ENCODE measurements at places on chromosomes 12 and 14. TPM values are rescaled to one million over a fixed set of nuclear protein-coding genes. Genes with fewer than 3 reads are reported as not detected.

GRCh38 chr12:46893434-46893833, 67.6 kb upstream of the SLC38A4 start:
- DNase-seq, result no peak

GRCh38 chr12:47812797-47813510, 6.7 kb downstream of the HDAC7 start:
- peak; percentile 93 for DNase-seq

GRCh38 chr14:104885973-104886689, 21.1 kb downstream of the CEP170B start:
- DNase-seq, result peak; percentile 65

The NPAS3 gene
- 1.9 TPM for total RNA-seq

GRCh38 chr12:67068761-67069450, 200.3 kb upstream of the CAND1 start:
- DNase-seq, result peak; percentile 57

The ZNF641 gene
- 17.3 TPM for total RNA-seq

- DNase-seq, result no peak
These were observed 9.9 kb downstream of the ZNF410 start for GRCh38 chr14:73896521-73896920.

The SLC8A3 gene
- total RNA-seq, result 0.14 TPM

- DNase-seq, result no peak
These were observed 3.0 kb upstream of the DHRS4 start for GRCh38 chr14:23950411-23951135.

GRCh38 chr12:99957866-99958466, 26.8 kb downstream of the ANKS1B start:
- DNase-seq, result no peak

The MAP1LC3B2 gene
- 3.5 TPM for total RNA-seq

DNA sequence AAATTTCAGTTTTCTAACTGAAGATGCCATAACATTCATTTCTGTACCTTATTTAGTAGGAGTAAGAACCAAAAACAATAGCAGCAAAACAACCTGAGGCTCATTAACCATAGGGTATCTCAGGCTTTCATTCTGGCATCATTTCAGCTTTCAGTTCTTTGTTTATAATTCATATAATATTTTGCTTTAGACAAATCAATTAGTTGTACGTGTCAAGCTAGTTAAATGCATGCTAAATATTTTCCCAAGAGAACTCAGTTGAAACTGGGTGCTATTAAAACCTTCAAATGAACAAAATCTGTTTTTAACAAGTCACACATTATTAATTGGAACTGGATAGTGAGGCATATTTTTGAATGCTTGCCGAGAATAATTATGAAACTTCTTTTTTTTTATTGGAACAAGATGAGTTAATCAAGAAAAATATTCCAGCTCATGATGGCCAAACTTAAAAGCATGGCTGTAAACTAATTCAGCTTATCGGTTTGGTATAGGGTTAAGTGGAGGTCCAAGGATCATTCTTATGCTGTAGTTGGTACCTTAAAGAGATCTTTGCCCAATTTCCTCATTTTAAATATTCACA, 442.7 kb downstream of the BTG1 start:
- no peak for DNase-seq

The MYH7 gene
- total RNA-seq, result 11,833 TPM

The ACOT6 gene
- total RNA-seq, result not detected

DNA sequence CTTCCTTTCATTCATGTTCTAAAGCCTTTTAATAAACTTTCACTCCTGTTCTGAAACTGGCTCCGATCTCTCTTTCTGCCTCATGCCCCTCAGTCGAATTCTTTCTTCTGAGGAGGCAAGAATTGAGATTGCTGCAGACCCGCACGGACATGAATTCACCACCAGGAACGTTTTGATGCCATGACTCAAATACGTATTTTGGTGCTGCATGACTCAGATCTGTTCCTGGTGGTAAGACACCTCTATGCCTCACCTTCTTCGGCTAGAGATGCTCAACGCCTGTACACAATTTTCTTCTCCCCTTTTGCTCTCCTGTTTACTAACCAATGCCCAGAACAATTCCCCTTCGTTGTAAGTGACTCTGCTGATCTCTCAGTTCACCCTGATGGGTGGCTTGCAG, 52.0 kb upstream of the RIMBP2 start:
- no peak for DNase-seq

DNA sequence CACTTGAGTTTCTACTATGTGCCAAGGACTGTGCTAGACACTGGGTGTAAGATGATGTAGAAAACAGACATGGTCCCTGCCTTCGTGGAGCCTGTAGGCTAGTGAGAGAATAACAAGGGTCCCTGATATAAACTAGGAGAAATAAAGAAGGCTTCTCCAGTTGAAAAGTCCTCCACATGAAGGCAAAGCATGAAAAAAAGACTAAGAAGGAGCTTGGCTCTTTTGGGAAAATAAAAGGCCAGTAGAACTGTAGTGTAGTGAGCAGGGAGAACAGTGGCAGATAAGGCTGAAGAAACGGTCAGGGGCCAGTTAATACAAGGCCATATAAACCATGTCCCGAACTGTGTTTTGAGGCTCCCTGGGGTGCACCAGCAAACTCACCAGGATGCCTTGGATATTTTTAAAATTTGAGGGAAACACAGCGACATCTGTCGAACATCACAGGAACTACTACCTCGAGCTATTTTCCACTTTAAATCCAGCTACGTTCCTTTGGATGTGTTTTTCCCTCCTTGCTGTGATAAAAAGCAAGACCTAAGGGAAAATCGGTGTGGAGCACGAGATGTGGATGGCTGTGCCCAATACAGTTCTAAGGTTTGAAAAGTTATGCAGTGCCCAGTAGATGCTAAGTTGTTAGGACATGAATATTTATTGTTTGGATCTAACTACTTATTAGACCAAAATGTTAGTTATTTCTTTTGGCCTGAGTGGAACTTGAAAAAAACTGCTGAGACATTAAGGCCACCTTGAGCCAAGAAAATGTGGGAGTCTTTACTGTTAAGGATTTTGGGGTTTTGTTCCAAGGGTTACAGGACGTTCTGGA, 8.5 kb upstream of the CFL2 start:
- DNase-seq, result no peak

DNA sequence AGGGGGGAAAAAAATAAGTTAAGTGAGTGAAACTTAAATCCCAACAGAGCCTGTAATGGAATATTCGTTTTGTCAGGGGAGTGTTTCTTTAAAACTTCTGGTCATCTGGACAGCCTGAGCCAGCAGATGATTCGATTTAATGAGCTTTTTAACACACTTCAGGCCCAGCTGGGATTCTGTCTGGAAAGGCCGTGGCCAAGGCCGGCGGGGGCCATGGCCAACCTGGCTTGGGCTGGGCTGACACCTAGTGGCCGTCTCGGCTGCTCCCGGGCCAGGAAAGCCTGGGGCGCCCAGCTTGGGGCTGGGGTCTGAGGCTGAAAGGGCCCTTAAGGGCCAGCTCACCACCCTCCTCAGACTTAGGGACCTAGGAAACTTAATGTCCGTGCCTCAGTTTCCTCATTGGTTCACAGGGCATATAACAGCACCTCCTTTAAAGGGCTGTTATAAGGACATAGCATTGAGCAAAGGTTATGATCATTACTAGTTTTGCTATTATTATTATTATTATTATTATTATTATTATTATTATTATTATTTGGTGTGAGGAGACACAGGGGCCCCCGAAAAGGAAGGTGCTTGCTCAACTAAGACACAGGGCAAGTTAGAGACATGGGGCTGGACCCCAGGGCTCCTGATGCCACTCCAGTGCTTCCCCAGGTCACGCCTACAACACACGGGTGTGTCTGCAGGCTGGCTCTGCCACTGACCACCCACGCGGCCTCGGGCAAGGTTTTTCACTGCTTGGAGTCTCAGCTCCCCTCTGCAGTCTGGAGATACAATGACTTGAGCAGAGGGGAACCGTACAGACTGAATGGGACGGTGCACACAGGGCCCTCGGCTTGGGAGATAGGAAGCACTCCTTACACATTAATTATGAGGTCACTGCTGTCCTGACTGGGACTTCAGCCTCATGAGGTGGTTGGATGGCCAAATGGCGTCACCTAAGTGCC, 84.0 kb downstream of the SYNE3 start:
- DNase-seq, result peak; percentile 75

Measured in Right ventricle myocardium inferior (tissue), 1 donor.